ENCODE measurements at places on chromosomes 2 and 18.

DNA sequence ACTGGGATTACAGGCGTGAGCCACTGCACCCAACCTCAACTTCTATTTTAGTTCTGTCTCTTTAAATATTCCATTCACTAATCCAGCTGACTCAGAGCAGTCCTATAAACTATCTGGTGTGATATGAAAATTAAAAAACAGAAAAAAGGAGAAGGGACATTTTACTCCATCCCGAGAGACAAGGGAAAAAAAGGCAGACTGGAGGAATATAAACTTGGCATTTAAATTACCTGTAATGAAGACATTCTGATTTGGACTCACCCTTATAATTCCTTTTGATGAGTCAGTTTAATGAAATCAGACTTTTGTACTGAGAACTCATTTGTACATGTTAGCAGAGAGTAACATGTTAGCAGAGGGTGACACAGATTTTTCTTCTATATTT is 74.8 kb upstream of the RIOK3 start:
- DNase-seq: no peak

DNA sequence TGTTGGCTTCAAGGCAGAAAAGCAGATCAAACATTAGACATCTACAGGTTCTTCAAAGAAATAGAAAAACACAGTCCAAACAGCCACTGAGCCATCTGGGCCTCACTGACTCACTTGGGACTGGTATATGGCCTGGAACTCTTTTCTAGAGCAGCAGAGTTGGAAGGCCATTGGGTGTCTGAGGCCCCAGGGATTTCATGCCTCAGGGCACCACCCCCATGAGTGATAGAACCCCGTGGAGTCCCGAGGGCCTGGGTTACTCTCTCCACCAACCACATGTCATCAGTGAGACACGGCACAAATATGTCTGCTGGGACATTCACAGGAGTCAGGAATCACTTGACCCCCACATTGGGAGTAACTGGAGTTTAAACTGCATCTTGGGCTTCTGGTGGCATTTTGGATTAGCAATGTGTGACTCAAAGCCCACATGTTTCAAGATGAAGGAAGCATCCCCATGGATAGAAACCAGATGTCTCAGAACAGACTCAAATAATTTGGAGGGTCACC is 44.0 kb downstream of the CAPN13 start:
- DNase-seq: no peak

DNA sequence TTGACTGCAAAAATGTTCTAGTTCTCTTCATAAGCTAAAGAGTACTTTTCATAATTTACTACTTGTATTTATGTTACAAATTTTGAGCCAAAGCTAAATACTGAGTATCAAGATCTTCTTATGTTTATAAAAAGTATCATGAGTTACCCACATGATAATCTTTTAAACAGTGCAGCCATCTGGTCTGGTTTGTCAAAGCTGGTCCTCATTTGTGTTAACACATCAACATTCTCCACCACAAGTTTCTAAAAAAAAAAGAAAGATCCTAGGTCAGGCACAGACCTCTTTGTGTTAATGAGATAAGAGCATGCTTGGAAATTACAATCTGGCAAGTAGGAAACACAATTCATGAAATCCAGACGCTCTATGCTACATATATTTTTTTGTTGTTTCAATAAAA is 75.5 kb upstream of the FRZB start:
- no peak for DNase-seq

DNA sequence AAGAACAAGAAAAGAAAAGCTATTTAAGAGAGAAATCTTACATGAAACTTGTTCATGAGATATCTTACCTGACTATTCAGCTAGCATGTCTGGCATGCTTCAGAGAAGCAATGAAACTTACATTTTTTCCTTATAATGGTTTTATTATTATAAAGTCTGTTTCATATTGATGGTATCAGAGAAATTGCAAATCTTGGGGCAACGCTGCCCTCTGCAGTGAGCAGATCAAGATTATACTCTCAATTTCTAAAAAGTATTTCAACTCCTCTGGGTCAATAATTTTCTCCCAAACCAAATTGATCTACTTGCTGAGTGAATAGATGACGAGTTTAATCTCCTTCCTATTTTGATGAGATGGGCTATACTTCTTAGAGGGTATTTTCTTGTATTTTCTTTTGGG is 235.6 kb downstream of the NUP35 start:
- DNase-seq: no peak

- DNase-seq: no peak
Observed at GRCh38 chr18:73563901-73564472, 583.6 kb downstream of the FBXO15 start.

- DNase-seq: no peak
Observed at GRCh38 chr2:212480447-212480846, 58.2 kb downstream of the ERBB4 start.

DNA sequence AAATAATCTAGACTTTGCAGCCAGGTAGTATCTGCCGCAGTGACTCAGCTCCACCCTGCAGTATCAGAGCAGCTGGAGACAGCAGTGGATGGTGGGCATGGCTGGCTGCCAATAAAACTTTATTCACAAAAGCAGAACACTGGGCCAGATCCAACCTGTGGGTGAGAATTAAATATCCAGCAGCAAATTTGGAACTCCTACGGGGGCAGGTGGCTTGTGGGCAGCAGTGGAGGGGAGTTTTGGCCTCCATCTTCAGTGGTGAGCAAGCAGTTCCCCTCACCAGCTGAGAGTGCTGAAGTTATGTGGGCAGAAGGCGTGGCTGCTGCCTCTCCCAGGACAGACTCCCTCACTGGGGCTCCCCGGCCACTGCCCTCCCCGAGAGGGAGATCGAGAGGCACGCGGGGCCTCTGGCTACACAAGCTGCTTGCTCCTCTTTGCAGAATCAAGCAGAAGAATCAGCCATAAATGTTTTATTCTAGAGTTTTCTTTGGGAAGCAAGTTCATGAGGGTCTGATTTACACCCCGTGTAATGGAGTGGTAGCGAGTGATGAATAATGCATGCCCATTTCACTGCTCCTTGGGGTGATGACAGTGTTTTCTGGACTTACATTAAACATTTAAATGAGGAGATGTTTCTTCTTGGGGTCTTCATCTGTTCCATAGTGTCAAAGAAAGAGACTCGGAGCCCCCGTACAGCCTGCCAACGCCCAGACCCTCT is 204.3 kb downstream of the SEPTIN10 start:
- DNase-seq: no peak

- no peak for DNase-seq
Observed at GRCh38 chr18:58505181-58505580, 123.7 kb downstream of the ALPK2 start.

All from NCI-H146 (cell line).